ENCODE measurements at places on chromosomes 5 and 9.

GRCh38 chr9:92663126-92663525 is 6.8 kb downstream of the IPPK start:
- DNase-seq: no peak

GRCh38 chr5:61915646-61916045 is 390.4 kb upstream of the KIF2A start:
- DNase-seq: no peak

- DNase-seq: no peak
Measured at GRCh38 chr9:37989701-37990100, 79.3 kb downstream of the SHB start.

DNA sequence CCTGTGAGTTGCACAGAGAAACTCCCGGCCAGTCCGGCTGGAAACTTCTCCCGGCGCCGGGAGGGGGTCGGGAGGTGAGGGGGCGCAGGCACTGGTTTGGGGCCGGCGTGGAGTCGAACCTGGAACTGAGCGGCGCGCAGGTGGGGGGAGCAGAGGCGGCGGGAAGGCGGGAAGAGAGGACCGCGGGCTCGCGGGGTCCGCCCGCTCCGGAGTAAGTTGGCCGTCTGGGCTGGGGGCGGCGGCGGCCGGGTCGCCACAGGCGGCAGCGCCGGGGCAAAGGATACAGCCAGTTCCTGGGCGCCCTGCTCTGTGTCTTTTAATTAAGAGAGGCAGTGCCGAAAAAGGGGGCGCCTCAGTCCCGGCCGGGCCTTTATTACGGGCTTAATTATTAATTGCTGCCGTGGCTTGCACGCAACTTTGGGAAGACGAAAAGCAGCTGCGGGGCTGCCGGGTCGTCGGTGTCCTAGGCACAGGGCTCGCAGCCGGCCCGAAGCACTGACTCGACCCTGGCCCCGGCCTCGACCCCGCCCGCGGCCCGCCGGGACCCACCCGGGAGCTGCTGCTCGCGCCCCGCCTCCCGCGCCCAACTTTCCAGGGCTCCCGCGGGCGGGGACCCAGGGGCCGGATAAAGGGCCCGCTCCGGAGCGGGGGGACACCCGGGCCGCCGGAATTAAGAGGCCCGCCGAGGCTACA is 1.1 kb downstream of the NTNG2 start:
- no peak for DNase-seq

DNA sequence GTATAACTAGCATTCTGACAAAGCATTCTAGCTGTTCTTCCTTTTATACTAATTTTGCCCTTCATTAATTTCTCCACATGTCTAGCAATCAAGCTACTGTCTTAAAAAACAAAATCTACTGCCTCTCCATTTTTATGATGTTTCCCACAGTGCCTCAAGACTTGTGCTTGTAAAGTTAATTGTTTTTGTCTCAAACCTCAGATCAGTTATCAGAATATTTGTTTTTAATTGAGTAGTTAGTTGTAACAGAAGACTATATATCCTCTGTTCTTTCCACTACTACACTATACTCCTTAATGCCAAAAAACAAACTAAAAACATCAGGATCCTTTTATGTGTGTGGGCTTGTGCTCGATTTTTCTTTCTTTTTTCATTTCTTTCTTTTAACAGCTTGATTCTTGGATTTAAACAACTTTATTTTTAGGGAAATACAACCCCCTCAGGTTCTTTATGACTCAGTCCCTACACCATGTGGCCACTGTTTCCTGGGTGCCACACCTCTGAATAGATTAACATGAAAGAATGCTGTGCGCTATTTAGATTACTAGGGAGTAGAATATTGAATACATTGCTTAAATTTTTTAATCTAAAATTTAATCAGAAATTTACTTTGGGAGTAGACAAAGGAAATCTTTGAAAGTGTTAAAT is 1.2 kb downstream of the ASPN start:
- DNase-seq: peak; percentile 16

- DNase-seq: no peak
Measured at GRCh38 chr9:124795881-124796431, 19.0 kb downstream of the OLFML2A start.

- DNase-seq: no peak
Measured at GRCh38 chr5:91955610-91956009, 572.5 kb upstream of the ARRDC3 start.

- no peak for DNase-seq
Measured at GRCh38 chr9:128611600-128612394, 44.9 kb downstream of the DYNC2I2 start.

DNA sequence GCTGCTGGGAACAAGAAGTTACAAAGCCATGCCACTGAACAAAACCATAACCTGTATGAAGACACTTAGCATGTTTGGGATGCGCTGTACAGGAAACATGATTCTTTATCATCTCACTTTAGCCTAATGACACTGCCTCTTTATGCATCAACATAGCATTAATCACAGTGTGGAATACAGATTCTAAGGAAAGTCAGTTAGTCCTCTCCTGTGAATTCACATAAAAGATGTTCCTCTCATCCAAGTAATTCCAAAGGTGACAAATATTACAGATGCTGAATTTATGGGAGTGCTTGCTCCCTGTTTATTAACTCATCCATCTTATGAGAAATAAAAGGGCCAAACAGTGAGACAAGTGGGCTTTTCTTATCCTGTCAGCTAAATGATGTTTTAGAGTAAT is 1677.7 kb downstream of the EFNA5 start:
- no peak for DNase-seq

DNA sequence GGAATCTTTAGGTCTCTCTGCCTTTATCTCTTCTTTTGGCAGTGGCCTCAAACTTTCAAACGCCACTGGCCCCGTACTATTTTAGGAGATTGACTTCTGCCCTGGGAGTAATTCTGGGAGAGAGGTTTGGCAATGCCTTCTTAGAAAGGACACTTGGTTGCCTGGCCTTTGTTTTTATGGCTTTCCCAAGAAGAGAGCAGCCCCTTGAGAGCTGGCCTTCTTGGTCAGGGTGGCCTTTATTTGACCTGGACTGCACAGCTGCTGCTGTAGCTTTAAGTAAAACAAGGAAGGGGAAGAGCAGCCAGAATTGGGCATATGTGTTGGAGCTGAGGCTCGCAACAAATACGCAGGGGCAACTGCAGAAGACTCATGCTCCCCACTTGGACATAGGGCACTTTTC is 60.8 kb downstream of the PTPN3 start:
- DNase-seq: no peak

- no peak for DNase-seq
Measured at GRCh38 chr9:71655141-71655540, 113.2 kb downstream of the CEMIP2 start.

DNA sequence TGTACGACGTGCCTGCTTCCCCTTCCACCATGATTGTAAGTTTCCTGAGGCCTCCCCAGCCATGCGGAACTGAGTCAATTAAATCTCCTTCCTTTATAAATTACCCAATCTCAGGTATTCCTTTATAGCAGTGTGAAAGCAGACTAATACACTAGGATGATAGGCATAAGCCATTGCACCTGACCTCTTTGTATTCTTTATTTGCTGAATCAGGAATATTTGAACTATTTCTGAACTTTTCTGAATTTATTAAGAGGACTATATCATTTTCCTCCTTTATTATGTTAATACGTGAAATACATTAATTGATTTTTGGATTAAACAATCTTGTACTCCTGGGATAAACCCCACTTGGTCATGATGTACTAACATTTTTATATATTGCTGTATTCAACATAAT is 28.2 kb upstream of the NR4A3 start:
- DNase-seq: no peak

DNA sequence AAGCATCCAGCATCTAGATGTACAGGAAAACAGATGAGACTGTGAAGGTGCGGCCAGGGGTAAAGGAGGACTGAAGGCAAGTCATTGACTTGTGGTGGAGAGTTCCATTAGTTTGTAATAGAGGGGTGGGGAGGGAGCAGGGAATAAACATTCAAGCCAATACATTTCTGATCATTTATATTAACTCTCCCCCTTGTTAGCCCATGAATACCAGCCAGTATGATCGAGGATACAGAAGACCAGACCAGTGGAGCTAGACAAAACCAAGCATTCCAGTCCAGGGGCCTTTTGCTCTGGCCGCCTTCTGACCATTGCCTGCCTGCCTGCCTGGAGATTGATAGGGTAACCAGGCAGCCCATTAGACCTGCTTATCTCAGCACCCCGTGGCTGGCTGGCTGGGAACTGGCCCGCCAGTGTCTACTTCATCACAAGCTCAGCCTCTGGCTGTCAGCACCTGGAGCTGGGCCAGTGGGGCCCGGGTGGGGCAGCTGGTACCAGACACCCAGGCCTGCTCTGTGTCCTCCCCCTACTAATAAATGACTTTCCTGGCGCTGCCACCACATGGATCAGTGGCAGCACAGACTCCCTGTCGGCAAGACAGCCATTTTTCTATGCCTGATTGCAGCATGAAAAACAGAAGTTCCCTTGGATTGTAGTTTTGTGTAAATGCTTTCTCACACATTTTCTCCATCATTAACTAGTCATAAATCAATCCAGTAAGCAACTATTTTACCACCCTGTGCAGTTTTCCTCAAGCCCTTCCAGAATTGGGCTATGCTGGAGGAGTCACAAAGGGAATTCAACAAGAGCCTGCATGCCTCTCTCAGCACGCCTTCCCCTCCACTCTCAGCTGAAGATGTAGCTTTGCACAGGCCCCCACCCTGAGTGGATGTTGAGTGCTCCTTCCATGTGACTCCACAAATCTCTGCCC is 181.3 kb downstream of the SNCAIP start:
- DNase-seq: no peak

DNA sequence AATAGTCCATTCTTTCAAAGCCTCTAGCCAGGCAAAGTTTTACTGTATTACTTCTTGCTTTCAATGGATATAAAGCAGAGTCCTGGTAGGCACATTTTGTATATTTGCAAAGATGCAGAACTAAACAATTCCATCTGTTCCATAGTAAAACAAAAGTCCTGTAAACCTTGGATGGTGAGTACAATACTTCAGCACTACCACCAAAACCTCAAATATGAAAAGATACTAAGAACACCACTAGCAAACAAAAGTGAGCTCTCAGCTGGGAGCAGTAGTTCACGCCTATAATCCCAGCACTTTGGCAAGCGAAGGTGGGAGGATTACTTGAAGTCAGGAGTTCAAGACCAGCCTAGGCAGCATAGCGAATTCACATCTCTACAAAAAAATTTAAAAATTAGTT is 195.0 kb downstream of the MSX2 start:
- DNase-seq: no peak

- no peak for DNase-seq
Measured at GRCh38 chr5:133049726-133050048, 2.1 kb upstream of the HSPA4 start.

DNA sequence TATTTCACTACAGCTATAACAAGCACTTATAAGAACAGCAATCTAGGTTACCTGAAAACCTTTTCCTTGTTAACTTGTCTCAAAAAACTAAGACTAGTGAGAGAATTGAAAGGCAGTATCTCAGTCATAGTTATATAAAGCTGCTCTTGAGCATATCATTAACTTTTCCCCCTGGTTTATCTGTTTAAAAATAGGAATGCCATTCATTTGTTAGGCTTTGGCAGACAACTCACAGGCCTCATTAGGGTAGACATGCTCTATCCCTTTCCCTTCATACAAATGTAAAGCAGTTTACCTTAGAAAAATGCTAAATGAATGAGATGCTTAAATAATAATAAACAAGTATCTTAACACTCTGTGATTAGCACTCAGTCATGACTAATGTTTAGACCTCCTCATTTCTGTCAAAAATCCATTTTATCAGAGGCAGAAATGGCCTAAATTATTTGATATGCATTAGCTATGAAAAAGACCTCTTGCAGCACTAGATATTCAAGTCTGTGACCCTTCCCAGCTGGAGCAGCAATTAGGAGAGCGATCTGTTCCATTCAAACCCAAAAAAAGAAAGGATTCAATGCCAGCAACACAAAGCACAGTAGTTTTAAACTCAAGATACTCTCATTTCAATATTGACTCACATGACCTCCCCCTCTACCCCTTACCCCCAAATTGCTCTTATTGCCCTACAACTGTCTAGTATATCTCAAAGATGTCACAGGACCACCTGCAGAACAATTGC is 1578.8 kb upstream of the WWC1 start:
- no peak for DNase-seq

GRCh38 chr9:98080326-98080725 is 23.8 kb downstream of the NANS start:
- DNase-seq: no peak

DNA sequence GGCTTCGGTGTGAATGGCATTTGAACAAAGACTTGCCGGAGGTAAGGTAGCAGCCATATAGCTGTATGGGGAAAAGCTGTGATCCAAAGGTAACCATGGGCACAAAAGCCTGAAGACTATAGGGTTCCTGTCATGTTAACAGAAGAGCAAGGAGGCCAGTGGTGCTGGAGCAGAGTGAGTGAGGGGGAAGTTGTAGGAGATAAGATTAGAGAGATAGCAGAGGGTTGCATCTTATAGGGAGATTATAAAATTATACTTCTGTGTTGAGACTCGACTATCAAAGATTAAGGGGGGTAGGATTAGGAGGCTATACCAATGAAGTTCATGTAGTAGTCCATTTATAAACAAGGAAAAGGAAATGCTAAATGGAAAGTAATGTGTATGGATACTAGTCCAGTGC is 3.3 kb downstream of the NCBP1 start:
- DNase-seq: no peak

GRCh38 chr9:18347386-18348082 is 126.4 kb upstream of the ADAMTSL1 start:
- DNase-seq: peak; percentile 24

DNA sequence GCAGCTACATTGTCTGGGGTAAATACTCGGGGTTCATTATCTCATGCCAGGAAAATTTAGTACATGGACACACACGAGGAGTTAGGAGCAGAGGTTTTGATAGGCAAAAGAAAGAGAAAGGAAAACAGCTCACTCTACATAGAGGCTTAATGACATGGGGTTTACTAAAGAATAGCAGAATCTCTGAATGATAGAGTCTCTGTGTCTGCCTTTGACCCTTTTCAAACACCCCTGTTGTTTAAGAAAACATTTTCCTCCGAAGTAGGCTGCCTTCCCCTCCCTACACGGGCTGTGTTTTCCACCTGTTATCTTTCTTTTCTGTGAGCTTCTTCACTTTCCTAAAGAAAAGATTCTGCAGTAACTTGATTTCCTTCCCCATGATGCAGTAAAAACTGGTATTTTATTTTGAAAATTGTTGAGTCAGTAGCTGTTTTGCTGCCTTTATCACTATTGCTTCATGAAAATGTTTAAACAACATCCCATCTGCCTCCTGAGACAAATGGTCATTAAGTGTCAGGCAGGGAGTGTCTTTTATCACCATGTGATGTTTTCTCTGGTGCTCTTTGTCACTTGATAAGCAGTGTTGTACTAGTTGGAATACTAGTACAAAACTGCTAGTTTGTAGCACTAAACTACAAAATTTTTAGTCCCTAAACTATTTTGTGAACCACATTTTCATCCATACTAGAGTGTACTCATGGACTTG is 76.6 kb downstream of the PPIC start:
- DNase-seq: no peak

DNA sequence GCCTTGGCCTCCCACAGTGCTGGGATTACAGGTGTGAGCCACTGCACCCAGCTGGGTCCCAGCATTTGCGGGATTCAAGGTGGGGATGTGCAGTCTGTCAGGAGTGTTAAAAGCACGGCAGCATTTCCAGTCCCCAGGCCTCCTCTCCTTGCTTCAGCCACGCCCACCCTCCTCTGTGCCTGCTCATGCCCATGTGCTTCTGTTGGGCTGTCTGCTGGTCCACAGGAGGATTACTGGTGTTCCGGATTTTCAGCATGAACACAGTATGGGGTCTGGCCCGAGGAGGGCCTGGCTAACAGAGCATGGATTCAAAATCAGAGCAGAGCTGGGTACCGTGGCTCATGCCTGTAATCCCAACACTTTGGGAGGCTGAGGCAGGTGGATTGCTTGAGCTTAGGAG is 5.5 kb downstream of the ARRDC1 start:
- DNase-seq: no peak
